ENCODE measurements at places on chromosomes 4 and X.

DNA sequence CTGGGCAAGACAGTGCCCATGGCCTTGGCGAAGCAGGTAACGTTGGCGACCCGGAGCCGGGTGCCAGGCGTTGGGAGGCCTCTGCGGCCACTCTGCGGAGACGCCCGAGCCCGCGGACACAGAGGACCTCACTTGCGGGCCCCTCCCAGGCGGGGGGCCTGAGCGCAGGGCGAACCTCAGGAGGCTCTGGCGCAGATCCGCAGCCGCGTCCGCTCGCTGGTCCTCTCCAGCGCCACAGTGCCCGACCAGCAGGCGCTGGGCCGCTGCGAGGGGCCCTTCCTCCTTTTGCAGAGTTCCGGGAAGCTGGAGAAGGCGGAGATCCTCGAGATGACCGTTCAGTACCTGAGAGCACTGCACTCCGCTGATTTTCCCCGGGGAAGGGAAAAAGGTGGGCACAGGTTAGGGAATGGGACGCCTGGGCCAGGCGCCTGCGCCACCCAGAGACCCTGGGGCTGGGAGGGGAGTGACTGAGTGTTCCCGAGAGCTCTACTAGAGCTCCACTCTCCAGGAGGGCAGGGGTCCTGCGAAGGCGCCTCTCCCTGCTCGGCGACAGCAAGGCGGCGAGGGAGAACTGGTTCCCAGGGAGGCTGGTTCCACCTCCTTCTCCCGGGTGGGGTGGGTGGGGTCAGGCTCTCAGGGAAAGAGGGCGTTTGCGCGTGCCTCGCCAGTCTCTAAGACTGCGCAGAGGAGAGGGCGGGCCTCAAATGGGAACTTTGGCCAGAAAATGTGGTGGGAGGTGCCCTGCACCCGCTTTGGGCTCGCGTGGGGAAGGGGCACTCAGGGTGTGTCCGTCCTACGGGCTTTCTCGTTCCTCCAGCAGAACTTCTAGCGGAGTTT is 1.4 kb downstream of the HELT start:
- no peak for DNase-seq

- DNase-seq, result no peak
Observed at GRCh38 chr4:85905761-85906160, 430.8 kb downstream of the ARHGAP24 start.

DNA sequence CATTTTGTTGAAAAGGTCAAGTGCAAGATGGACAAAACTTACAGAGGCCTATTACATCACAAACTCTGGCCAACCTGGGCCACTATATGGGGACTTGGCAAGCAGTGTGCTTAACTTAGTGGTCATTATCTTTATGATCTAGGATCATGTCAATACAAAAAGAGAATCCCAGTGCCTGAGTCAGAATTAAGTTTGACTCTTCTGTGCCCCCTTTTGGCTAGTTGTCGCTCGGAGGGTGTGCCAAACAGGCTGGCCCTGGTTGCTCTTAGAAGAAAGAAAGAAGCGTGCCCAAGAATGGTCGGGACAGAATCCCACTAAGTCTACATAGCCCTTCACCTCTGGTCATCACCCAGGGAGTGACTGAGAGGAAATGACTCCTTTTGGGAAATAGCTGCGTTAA is 100.1 kb downstream of the EIF4E start:
- no peak for DNase-seq

DNA sequence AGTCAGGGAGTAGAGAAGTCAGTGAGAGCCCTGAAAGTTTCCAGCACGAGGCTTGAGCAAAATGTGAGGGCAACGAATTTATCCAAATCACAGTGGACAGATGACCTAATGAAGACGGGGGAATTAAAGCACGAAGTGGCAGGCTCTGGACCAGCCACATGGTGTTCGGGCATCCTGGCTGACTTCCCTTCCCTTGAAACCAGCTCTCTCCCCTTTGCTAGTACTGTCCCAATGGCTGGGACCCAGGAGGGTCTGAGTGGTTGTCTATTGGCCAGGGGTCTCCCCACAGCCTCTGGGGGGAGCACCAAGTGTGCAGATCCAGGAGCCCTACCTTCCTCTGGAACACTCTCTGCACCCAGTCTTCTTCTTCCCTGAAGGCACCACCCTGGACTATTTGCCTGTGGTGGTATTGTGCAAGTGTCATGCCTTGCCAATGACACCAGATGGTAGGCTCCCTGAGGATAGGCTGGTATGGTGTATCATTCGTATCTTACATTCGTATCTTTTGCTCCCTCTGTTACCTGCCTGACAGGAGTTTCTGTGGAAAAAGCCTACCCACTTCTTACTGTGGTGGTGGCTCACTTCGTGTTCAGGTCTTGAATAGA is 2.1 kb downstream of the APLN start:
- no peak for DNase-seq

DNA sequence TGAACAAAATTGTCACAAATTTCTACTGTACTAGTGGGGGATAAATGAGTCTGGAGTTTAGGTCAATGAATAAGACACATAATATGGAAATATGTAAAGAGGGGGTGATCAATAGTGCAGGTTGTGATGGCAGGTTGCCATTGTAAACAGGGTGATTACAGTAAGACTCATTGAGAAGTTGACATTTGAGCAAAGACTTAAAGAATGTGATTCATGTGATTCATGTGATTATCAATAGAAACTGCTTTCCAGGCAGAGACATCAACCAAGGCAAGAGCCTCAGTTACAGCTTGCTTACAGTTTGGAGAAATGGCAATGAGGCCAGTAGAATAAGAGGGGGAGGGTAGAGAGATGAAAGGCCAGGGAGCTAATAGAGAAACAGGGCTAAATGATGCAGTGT is 45.8 kb upstream of the GIMD1 start:
- no peak for DNase-seq

DNA sequence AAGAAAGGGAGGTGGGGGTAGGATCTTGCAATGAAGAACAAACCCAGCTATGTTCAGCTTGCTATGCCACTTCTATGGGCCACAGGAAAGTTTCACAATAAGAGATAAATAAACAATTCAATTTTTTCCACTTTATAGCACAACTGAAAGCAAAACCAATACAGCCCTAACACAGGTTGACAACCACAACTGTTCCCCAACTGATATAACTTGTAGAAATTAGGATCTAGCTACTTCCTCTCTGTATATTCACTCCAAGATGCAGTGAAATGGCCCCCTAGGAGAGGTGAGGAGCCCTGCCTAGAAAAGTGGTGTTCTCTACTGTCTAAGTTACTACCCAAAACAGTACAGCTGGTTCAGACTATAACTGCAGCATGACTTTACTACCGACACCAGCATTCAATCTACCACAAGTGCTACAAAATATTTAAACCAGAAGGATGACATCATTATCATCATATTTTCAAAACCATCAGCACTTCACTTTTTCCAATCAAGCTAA is 77.0 kb downstream of the FBXW7 start:
- DNase-seq, result no peak

DNA sequence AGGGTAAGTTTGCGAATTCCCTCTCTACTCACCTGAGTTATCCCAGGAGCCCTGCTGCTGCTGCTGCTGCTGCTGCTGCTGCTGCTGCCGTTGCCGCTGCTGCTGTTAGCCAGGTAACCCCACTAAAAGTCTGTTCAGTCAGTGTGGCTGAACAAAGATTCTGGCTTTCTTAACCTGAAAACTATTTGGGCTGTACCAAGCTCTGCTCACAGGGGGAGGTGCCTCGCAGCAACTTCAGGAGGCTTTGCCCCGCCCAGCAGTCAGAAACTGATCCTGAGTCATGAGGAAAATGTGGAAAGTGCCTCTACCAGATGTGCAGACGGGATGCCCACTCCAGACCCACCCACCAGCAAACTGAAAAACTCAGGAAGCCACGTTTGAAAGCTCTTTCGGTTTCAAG is at the start of gene CAPN6:
CAPN6 (minus strand) TSS at position 145 of the 400 bp plus-strand sequence. CDS start 6,547 bp downstream, outside the sequence.
- no peak for DNase-seq

DNA sequence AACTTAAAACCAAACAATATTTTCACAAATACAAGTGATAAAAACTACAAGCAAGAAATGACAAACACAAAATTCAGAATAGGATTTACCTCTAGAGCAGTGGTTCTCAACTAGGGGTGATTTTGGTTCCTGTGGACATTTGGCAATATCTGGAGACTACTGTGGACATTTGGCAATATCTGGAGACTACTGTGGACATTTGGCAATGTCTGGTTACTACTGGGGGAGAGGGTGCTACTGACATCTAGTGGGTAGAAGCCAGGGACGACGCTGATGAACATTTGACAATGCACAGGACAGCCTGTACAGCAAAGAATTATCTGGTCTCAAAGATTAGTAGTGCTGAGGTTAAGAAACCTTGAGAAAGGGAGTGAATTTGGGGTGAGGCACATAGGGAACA is 169.8 kb downstream of the CLCN4 start:
- DNase-seq, result no peak

- DNase-seq, result no peak
Observed at GRCh38 chrX:68841251-68842049, 12.6 kb downstream of the EFNB1 start.

DNA sequence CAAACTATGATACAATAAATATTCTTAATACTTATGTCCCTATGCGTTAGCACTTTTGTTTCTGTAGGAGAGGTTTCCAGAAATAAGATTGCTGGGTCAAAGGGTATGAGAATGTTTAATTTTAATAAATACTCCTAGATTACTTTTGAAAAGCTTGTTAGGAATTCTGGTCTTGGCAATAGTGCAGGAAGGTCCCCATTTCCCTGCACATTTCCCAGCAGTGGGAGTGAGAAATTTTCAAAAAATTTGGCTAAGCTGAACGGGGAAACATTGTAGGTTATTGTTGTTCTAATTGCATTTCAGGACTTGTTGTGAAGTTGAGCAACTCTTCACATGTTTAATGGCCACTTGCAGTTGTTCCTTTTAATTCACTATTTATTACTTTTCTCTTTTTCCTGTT is 27.1 kb downstream of the IGFBP7 start:
- DNase-seq, result no peak

- DNase-seq, result no peak
Observed at GRCh38 chr4:154757713-154758112, 13.9 kb downstream of the LRAT start.

GRCh38 chrX:24506082-24506481 is 41.0 kb downstream of the PDK3 start:
- DNase-seq, result no peak

DNA sequence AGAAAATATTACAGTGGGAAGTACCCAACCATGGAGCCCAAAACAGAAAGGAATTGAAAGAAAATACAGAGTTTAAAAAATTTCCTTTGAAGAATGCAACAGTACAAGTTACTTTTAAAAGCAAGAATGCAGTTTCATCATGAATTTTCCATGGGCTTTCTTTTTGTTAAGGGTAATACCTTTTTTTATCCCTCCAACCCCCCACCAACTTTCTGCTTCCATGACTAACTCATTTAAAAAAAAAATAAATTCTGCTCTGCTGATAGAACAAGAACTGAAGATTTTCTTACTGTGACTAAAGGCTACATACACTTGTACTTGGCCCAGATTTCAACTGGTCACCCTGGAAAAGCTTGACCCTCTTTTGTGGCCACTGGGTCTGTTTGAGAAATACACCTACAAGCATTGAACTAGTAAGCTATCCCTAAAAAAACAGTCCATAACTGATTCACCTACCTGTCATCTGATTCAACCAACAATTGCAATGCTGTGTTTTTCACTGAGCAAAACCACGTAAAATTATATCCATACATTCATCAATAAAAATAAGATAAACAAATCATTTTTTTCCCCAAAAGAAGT is 214.2 kb downstream of the NSUN7 start:
- DNase-seq, result no peak

GRCh38 chr4:4227510-4228355 is 1.0 kb upstream of the OTOP1 start:
- DNase-seq, result no peak

All from cerebellar nuclear complex (tissue), 1 donor.